GM13976 (cell line): ENCODE measurements at places on chromosomes 4 and X.

- DNase-seq: no peak
Observed at GRCh38 chrX:143231492-143231891, 205.8 kb downstream of the SPANXN4 start.

DNA sequence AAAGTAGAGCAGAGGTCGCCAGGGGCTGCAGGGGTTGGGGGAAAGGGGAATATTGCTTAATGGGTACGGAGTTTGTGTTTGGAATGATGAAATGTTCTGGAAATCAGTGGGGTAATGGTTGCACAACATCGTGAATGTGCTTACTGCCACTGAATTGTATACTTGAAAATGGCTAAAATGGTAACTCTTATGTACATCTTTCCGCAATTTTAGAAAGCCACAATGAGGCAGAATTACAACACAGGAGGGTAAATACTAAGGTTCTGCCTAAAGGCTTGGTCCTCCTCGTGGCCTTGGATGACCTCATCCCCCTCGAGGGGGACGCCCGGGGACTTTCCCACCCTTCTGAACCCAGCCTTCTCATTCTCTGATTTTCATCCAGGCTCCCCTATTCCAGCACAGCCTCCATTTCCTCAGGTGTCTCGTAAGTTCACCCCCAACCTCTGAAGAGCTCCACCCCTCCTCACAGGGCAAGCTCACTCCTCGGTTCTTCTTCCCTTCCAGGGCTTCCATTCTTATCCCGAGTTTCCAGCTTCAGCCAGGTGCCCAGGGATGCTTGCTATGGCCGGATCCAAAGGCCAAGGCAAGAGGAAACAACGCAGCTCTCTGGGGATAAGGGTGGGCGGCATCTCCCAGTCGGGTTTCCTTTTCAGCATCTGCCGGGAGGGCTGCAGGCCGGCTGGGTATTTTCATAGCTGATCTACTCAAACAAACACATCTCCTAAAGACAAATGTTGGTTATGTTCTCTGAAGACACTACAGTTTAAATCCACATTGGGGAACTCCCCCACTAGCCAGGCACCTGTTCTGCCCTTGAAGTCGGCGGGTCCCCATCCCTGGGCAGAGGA lies 71.3 kb upstream of the ACSL1 start:
- peak; percentile 71 for DNase-seq

DNA sequence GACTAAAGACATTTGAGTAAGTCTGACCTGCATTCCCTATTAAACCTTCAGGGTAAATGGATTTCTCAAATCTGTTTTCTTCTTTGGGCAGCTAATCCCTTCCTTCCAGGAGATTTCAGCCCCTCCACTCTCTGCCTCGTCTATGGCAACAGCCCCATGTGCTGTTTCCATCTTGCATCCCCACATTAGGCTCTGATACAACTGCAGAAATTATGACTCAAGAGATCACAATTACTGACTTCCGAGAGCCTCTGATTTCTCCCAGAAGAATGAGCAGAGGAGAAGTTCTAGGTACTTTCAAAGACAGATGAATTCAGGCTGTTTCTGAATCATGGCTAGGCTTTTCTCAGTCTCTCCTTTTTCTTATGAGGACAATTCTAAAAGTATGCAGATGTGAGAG lies 38.7 kb downstream of the RAI2 start:
- DNase-seq: no peak

DNA sequence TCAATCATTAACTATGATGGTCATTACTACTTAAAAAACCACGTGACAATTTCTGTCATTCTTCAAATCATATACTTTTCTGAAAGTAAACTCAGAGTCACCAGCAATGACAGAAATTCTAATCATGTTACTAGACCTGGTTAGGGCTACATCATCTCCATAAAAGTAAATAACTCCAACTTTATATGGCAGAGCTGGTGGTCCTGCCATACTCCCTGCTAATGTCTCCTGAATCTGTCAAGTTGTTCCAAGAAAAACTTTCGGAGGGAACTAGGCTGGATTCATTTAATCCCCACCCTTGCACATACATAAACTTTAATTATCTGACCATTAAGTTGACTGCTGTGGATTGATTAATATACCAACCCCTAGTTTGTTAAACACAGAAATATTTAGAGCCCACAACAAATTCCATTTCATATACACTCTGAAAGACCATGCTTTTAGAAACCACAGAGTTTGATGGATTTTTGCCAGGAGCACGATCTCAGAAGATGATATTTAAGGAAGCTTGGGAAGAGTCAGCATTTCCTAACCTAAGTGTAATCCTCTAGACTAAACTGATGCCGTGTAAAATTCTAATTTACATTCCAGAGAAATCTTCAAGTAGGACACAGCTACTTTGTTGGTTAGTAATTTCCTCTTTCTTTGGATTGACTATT lies 577.0 kb downstream of the FAT4 start:
- no peak for DNase-seq

DNA sequence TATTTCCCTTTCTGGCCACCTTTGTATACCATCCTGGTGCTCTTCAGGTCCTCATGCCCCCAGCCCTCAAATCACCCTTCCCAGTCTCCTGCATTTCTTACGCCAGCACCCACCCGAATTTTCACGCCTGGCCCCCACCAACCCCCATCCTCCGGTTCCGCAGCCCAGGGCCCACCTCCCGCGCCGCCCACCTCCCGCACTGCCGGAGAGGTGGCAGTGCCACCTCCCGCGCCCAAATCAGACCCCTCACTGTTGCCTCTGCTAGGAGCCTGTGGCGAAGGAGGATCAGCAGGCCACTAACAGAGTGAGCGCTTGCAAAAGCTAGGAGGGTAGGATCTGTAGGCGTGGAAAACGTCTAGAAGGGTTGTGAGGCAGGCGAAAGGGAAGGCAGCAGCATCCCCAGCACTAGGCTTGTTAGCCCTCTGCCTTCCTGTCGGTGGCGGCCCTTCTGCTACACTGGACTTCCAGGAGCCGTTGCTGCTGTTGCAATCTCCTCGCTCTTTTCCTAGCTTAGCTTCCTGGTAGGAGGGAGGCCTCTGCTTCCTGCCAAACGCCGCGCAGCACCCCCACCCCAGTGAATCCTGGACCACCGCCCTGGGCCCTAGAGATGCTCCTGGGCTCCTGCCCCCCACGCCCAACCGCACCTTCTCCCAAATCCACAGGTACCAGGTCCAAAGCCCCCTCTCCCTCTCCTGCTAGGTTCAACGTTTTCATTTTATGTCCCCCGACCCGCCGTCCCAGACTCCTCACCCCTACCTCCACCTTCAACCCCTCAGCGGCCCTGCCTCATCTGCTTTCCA lies 51.0 kb downstream of the SPIN2B start:
- DNase-seq: no peak

GRCh38 chrX:114581528-114582263 lies 2.2 kb upstream of the HTR2C start:
- no peak for DNase-seq

DNA sequence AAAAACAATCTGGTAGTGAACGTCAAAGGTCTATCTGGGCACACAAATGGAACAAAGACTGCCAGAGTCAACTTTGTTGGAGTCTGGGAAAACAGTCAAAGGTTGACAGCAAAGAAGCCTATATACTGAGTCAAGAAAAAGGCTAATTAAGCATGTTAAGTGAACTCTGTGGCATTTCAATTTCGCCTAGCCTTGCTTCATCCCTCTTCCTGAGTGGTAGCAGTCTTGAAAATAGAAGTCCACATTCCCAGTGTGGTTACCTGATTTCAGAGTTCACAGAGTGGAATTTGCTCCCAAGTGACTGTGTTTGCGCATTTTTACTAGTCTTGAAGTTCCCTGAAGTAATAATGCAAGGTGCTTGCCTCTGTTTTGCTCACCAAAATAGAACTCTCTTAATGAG lies 760.0 kb downstream of the FSTL5 start:
- no peak for DNase-seq

DNA sequence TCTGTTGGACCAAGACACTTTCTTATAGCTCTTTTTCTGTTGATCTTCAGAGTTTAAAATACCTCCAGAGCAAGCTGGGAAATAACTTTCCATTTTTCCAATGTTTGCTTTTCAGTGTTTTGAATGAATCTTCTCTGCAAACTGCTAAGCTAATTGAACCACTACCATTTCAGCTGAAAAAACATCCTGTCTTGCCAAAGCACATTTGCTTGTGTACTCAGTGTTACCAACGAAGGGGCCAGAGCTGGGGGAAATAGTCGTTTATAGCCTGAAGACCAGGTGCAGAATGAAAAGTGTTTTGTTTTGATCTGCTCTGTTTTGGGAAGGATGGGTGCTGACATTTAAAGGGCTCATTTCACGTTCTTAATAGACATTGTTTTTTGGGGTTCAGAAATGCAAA lies 88.4 kb upstream of the CLNK start:
- DNase-seq: no peak

DNA sequence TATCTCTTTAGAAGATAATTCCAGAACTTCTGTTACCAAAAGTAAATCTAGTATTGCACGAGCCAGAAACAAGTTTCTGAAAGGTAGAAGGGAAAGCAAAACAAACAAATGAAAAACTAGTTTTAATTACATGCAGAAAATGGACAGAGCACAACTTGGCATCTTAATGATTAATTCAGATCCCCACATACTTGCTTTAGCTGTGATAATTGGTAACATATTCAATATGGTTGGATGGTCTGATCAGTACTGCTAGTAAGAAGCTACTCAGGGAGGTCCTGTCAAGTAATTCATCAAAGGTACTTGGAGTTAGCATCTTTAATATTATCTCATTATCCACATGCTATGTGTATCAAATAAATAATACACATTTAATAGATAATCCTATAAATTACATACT lies 204.3 kb downstream of the TRAM1L1 start:
- no peak for DNase-seq

DNA sequence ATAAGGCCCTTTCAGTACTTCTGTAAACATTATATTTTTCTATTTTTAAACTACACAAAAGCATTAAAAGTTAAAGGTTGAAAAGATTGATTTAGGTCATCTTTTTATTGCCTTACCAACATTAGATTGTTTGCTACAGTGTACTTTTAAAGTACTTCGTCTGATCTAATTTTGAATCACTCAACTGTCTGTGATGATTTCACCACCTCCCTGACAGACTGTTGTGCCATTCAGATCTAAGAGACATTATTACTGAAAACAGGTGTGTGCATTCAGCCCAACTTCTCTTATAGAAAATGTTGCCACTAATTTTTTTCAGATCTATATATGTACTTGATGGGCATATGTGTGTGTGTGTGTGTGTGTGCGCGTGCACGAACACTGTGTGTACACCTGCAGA lies 39.3 kb downstream of the GASK1B start:
- DNase-seq: no peak

GRCh38 chr4:169925678-169926077 lies 100.5 kb downstream of the MFAP3L start:
- DNase-seq: no peak

DNA sequence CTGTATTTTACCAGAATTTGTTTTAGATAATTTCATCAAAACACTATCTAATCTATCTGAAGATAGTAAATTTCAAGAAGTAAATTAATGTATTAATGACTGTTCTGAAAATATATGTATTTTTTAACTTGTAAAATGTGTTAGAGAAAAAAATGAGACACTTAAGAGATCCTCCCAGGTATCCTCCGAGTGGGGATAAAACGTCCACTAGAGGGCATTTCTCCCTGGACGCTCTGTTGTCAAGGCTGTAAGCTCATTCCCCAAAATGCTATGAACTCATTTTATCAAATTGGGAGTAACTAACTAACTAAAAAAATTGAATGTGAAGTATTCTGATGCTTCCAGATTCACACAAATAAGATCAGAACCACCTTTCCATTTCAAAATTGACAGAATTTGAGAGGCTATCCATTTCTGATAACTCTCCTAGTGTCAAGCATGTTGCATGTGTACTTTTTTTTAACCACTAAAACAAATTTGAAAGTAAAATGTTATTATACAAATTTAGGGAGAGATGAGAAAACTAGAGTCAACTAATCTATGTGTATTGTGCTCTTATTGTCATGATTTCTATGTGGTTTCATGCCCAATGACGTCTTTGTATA lies 337.3 kb upstream of the HS3ST1 start:
- no peak for DNase-seq

GRCh38 chr4:98784947-98785706 lies 126.7 kb upstream of the TSPAN5 start:
- DNase-seq: no peak

GRCh38 chrX:6813836-6814370 lies 279.0 kb upstream of the VCX3A start:
- DNase-seq: no peak

- DNase-seq: no peak
Observed at GRCh38 chr4:109942292-109942926, 29.7 kb downstream of the EGF start.

DNA sequence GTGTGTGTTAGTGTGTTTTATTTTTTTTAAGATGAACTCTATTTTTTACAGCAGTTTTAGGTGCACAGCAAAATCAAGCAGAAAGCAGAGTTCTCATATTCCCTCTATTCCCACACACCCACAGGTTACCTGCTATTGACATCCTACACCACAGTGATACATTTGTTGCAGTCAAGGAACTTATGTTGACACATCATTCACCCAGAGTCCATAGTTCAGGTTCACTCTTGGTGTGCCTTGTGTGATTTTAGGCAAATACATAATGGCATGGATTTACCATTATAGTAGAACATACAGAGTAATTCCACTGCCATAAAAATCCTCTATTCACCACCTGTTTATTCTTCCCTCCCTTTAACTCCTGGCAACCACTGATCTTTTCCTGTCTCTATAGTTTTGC lies 28.7 kb downstream of the DIAPH2 start:
- no peak for DNase-seq

DNA sequence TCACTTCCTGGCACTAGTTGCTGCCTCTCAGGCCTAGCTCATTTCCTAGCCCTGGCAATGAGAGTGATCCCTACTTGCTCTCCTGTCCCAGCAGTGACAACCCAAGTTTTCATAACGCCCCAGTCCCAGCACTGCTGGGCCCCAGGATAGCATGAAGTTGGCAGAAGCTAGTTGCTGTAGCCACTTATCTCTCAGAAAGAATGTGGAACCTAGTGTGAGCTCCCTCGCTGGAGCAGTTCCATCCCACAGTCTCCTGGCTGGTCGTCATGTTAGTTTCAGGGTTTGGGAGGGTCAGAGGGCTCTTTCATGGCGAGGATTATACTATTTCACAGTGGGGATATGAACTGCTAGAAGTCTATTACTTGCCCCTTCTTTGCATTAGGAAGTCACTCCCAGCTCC lies 5.1 kb downstream of the PF4 start:
- DNase-seq: no peak

DNA sequence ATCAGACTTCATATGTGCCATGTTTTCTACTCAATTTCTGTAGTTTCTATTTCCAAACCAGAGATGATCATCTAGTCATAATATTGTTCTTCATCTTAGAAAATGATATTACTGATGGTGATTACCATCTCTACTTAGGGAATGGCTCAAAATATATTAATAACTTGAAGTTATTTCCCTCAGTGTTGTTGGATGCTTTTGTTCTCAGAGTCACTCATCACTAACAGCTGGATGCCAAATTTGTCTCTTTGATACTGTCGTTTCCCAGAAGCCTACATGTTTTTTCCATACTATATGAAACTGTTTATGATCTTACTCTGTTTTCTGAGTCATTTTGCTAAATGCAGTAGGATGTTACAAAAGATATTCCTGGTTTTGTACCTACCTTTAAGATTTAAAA lies 8.9 kb downstream of the PGAM4 start:
- DNase-seq: no peak

GRCh38 chrX:54748626-54749025 lies 49.4 kb downstream of the ITIH6 start:
- no peak for DNase-seq
